ENCODE measurements at places on chromosomes 7 and 10.

DNA sequence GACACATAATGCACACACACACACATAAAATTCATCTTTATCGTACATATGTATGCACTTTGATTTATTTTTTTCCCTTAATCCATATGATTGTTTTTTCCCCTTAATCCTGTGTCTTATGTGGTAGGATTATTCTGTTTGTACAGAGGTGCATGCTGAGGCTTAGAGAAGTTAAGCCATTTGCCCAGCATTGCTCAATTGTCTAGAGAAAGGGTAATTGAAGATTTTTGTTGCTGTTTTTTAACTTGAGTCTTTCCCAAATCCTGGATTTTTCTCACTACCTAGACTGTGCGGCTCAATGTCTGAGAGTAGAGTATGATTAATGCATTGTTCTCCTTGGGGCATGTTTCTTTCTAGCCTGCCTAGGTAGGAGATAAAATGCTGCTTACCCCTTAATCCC is 35.0 kb downstream of the WBP1L start:
- no peak for DNase-seq

- no peak for DNase-seq
Measured at GRCh38 chr7:107953265-107953923, 49.6 kb downstream of the LAMB1 start.

DNA sequence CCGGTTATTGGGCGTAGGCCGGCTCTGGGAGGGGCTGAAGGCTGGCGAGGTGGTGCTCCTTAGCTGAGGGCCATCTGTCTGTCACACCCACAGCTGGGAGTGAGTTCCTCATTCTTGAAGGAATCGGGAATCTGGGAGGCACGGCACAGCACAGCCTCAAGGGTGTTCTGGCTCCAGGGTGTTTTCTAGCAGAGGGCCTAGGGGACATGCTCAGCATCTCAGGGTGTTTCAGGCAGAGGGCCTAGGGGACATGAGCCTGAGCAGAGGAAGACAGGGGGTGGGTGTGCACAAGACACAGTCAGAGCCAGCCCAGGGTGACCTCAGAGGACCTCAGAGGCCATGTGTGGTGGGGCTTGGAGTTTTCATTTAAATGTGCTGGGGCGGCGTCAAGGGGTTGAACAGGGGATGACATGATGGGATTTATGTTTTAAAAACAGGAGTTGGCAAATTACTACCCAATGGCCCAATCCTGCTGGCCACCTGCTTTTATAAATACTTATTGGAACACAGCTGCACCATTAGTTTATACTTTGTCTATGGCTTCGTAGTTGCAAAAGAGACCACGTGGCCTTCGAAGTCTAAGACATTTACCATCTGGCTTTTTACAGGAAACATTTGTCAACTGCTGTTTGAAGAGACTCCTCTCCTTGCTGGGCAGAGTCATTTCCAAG is 121.6 kb downstream of the PRKAG2 start:
- no peak for DNase-seq

GRCh38 chr7:76133164-76133775 is 68.4 kb upstream of the SRRM3 start:
- no peak for DNase-seq

DNA sequence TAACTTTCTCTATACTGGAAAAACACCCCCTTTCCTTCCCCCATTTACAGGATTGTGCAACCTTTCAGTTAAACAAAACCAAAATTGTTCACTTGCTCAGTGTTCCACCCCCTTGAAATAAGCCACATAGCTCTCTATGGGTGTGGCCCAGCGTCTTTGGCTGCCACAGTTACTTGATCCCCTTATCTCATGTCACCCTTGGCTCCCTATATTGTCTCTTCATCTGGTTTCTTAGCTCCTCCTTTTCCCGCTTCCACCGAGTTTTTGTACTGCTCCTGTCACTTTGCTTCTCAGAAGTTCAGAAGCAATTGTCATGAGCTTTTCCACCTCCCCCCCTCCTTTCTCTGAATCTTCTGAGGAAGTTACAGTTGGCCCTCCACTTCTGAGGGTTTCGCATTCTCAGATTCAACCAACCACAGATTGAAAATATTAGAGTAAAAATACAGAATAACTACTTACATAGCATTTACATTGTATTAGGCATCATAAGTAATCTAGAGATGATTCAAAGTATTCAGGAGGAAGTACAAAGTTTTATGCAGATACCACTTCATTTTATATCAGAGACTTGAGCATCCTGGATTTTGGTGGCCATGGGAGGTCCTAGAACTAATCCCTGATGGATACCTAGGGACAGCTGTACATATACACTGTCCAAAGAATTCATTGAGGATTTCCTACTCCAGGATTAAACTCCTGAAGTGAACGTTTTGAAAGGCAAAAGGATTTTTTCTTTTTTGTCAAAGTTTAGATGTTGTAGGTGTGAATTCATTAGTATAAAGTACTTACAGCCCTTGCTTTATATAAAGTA is 60.4 kb downstream of the ADD3 start:
- DNase-seq, result no peak

GRCh38 chr7:151077705-151078232 is 2.8 kb downstream of the FASTK start:
- no peak for DNase-seq

DNA sequence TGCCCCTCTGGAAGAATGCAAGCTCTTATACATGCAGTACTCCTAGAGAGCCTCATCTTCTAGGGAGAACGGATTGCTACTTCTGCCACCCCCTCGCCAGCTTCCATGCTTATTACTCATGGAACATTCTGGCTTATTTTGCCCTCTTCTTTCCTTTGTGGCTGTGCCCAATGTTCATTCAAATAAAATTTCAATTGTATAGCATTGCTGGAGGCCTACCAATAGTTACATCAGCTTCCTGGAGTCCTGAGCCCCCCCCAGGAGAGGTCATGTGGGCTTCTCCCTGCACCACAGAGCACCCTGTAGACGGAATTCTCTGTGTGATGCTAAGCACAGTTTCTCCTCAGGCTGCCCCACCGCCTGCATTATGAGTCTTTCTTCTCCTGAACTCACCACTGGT is 1094.0 kb downstream of the KCNMA1 start:
- no peak for DNase-seq

DNA sequence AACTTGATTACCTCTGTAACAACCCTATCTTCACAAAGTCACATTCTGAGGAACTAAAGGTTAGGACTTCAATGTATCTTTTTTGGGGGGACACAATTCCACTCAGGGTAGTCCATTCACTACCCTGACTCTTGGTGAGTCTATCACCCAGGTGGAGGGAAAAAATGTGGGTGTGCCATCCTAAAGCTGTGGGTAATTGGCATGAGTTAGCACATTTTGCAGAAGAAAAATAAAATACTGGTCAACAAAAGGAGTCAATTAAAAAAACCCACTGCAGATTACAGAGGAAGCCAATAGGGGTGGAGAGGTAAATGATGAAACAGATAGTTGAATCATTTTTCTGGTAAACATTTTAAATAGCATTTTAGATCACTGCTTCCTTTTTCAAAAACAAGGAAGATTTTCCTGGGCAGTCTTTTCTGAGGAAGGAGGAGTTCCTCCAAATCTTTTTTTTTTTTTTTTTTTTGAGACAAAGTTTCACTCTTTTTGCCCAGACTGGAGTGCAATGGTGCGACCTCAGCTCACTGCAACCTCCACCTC is 5.1 kb upstream of the BLVRA start:
- DNase-seq, result no peak

- no peak for DNase-seq
Measured at GRCh38 chr10:69680610-69681009, 50.6 kb downstream of the FAM241B start.

DNA sequence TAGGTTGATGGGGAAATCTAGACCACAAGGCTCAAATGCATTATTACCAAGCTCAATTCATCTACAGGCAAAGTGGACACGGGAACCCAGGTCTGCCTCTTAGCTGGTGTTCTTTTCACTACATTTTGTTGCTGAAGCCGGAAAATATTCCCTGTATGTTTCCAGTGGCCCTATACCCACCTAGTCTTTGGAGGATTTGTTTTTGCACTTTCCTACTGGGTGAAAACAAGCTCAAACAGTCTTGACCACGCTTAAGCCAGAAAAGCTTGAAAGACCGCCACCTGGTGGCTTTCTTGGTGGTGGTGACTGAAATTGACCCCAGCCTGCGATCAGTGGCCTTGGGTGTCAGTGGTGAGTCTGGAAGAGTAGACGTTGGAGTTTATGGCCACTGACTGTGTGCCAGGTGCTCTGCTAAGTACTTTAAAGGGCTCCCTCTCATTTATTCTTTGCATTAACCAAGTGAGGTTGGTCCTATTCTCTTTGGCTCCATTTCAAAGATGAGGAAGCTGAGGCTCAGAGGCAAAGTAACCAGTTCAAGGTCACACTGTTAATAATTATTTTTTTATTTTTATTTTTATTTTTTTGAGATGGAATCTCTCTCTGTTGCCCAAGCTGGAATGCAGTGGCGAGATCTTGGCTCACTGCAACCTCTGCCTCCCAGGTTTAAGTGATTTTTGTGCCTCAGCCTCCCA is 11.1 kb upstream of the CRTAC1 start:
- DNase-seq, result peak; percentile 8

GRCh38 chr10:127983344-127984100 is 76.6 kb downstream of the PTPRE start:
- no peak for DNase-seq

- no peak for DNase-seq
Measured at GRCh38 chr7:20012100-20012499, 205.1 kb downstream of the MACC1 start.

- no peak for DNase-seq
Measured at GRCh38 chr10:3068968-3069737, 1.8 kb downstream of the PFKP start.

GRCh38 chr10:90939116-90939515 is 18.2 kb upstream of the ANKRD1 start:
- no peak for DNase-seq

GRCh38 chr10:119245272-119245671 is 37.9 kb downstream of the GRK5 start:
- DNase-seq, result no peak

GRCh38 chr7:66639773-66640172 is 11.1 kb downstream of the KCTD7 start:
- no peak for DNase-seq

GRCh38 chr10:101770331-101771215 is 5.3 kb downstream of the FGF8 start:
- DNase-seq, result no peak

DNA sequence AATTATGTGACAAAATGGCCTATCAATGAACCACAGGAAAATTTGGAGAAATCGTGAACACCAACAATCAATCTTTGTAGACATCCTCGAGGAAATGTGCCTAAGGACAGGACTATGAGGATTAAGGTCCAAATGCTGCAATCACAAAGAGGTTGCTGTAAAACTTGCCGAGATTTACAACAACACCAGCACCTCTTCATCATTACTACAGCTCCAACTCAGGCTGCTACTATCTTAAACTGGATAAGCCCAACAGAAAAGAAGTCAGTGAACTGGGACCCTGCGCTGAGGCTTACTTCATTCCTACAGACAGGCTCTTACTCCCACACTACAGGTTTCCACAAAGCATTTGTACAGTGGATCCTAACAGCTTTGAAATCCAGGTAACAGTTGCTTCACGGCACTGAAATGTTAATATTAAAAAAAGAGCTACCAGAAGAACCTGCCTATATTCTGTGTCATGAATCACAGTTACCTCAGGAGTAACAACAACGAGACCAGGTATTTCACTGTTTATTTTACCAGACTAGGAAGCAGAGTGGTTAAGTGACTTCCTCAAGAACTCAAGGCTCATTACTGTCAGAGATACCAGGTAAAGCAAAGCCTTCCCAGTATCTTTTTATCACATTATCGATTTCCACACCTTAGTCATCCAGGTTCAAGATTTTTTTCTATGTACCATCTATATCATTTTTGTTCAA is 23.9 kb downstream of the CACUL1 start:
- no peak for DNase-seq
